ENCODE measurements at places on chromosomes 5 and 9.
A peak's percentile ranks its signal among the peaks of the same experiment; 100 is the strongest.

GRCh38 chr5:179270581-179271427 lies 74.5 kb downstream of the ADAMTS2 start:
- no peak for DNase-seq

DNA sequence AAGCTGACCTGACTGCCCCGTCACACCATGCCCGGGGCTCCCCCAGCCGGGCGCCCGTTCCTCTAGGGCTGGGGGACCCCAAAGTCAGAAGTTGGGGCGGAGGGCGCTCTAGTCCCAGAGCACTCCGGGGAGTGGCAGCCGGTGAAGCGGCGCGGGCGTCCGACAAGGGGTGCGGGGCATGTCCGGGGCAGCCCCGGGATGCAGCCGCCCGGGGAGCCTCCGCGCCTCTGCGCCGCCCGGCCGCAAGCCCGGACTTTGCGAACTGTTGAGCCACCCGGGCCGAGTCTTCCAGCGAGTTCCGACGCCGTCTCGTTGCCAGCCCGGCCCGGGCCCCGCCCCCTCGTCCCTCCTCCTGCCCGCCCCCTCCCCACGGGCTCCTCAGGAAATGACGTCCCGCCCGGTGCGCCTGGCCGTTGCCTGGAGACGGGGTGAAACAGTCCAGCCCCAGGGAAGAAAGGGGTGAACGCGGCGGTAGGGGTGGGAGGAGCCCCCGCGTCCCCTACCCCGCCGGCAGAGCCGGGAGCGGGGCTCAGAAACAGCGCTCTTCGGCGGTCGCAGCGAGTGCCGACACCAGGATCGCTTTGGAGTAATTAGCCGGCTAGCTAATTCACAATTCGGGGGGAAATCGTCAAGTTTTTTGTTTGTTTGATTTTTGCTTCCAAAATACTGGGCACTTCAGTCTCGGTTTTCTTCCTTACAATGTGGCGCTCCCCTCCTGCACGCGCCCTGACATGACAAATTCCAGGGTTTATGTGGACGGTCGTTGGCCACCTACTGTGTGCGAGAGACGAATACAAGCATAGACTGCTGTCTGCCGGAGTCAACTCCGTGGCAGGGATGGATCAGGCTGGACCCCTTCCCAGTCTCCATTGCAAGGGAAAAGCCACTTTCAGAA lies at the start of gene WHRN:
TSS of gene WHRN (minus strand) at position 287 of the 895 bp plus-strand sequence. CDS start 672 bp downstream, outside the sequence.
- DNase-seq: peak; percentile 85

GRCh38 chr5:131640043-131640856 lies 5.2 kb upstream of the RAPGEF6 start:
- DNase-seq: peak; percentile 54

- no peak for DNase-seq
These were observed 113.4 kb downstream of the NR3C1 start for GRCh38 chr5:143290125-143290524.

DNA sequence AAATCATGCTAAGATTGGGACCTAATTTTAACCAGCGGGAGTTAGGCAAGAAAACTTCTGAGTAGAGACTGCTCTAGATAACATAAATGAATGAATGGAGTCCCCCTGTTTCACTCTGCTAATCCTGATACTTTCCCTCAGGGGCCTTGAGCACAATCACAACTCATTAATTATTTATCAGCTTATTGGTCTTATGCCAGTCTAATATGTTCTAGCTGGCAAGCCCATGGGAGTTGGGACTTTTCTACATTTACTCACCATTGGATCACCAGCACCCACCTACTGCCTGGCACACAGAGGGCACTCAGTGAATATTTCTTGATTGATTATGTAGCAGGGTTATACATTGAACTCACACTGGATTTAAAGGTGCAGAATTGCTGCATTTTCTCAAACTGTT lies 13.5 kb upstream of the TMED7 start:
- no peak for DNase-seq

DNA sequence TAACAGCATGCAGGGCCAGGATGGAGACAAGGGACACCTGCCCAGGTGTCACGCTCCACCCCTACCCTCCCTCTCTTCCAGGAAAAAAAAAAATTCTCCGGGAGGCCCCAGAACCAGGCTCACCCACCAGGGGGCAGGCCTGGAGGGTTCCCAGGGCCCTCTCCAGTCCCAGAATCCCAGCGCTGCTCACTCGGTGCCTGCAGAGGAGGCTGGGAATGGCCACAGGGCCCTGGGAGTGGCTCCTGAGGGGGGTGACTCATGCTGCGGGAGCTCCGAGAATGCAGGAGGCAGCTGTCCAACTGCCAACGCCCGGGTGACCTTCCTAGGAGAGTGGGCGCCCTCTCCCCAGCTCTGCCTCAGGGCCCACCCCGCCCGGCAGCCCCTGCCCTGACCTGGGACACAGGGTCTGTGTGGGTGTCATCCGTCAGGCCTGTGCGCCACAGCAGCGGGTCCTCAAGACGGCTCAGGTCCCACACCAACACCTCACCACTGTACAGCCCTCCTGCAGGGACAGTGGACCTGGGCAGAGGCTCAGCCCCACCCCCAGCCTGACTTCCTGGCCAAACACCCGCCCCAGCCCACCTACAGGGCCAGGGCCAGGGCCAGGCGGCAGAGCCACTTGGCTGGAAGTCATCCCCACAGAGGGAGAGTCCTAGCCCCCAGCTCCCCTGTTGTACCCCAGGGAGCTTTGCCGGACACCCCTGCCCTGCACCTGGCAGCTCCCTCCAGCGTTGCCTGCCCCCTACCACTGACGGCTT lies 21.2 kb downstream of the DYNC2I2 start:
- no peak for DNase-seq

GRCh38 chr9:131603711-131604439 lies 58.6 kb downstream of the PRRT1B start:
- no peak for DNase-seq

- DNase-seq: no peak
These were observed 284.5 kb upstream of the VLDLR start for GRCh38 chr9:2337131-2337530.

- no peak for DNase-seq
These were observed 22.7 kb downstream of the SPDL1 start for GRCh38 chr5:169606279-169606678.

DNA sequence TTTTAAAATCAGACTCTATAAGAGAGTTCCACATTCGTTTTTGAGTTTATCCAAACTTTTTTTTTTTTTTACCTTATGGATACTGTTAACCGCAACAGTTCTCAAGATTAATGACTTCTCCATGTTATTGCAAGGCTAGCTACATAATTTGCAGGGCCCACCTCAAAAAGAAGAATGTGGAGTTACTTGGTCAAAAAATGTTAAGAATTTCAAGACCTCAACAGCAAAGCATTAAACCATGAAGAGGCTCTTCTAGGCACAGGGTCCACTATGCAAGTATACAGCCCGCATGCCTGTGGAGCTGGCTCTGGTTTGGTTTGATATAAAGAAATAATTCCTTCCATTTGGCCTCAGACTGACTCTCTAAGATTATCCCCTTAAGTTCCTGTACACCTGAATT lies 133.3 kb upstream of the TLX3 start:
- DNase-seq: no peak

GRCh38 chr9:104304925-104305324 lies 199.1 kb upstream of the OR13F1 start:
- no peak for DNase-seq

- DNase-seq: no peak
These were observed 12.4 kb downstream of the PTTG1 start for GRCh38 chr5:160434022-160434531.

DNA sequence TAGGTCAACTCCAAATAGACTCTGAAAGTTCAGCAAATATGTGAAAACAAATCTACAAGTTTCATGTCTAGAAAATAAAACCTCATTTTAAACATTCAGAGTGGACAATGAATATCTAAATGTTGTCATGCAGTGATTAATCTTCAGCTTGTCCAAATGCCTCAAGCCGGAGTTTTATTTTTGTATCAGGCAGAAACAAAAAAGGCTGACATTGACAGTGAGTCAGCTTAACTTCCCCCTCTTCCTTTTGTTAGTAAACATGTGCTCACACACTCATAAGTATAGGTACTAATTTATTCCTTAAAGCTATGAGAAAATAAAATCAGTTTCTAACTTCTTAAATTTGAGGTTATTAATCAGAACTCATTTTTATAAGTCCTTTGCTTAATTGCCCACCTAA lies 467.9 kb upstream of the DAB2 start:
- DNase-seq: no peak

DNA sequence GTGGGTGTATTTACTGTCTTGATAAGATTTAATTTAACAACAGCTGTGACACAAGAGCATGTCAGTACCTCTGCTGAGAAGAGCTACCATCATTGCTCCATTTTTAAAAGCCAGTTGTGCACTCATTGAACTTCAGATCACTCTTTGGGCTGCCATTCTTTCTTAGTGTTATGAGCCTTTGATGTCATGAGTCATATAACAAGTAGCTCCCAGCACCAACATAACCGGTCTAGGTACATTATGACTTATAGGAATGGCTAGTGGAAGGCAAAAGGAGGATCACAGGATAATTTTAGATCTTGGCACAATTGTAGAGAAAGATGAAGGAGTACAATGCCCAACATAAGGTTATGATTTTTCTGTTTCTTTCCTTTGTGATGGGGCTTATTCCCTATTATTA lies 170.8 kb upstream of the FBN2 start:
- DNase-seq: no peak

DNA sequence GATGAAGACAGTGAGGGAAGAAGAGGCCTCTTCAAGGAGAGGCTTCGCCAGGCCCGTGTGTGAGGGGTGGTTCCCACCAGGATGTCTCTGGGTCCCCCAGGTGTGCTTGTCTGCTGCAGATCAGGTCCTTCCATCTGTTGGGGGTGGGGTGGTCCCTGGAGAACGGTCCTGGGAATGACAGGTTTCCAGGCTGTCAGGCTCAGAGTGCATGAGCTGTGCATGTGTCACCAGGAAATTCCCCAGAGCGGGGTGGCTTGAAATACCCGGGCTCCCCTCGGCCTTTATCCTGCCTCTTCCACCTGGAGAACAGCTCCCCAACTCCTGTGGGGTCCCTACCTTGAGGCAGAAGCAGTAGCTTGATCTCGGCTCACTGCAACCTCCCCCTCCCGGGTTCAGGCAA lies 118.8 kb downstream of the GAPVD1 start:
- no peak for DNase-seq

DNA sequence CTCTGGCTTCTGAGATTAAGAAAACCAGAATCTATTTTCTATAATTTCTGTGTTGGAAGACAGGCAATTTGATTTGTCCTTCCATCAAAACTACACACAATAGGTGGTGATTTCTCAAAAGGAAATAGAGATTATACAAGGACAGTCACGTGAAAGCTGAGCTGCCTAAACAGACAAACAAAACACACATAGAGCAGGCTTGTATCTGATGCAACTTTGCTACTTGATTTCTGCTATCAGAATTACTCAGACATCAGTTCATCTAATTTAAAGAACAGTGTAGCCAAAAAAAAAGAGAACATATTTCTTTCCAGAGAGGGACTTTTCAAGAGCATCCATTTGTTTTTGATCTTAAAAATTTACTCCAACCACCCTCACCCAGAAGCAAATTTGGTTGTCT lies 2128.3 kb upstream of the C9orf72 start:
- DNase-seq: no peak

- no peak for DNase-seq
These were observed 849 bp upstream of the IFT74 start for GRCh38 chr9:26955222-26955903.

- no peak for DNase-seq
These were observed 32.0 kb upstream of the SPTLC1 start for GRCh38 chr9:92147030-92147851.

DNA sequence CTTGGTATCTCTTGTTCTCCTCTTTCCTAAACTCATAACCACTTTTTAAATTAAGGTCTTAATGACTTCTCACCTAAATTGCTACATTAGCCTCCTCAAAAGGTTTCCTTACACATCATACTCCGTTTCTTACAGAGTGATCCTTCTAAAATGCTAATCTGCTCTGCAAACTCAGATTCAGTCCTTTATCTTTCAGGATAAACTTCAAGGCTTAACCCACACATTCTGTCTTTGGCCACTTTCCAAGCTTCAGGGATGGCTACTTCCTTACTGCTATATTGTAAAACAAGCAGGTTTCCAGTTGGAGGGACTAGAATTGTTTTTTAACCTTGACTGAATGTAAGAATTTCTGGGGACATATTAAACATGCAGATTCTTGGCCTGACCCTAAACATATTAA lies 105.5 kb upstream of the CHD1 start:
- no peak for DNase-seq

DNA sequence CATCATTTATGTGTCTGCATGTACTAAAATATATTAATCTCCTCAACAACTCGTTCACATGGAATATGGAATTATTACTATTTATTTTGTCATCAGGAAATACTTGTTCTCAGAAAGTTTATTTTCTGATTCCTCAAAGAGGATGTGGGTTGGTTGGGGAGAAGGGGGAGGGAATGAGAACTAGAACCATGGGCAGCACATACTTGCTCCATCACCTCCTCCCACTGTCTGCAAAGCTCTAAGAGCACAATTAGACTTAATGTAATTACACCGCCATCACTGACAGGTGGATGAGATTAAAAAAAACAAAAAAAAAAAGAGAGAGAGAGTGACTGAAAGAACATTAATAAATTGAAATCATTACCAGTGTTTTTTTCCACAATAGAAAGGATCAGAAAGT lies 98.2 kb downstream of the OXCT1 start:
- DNase-seq: no peak

DNA sequence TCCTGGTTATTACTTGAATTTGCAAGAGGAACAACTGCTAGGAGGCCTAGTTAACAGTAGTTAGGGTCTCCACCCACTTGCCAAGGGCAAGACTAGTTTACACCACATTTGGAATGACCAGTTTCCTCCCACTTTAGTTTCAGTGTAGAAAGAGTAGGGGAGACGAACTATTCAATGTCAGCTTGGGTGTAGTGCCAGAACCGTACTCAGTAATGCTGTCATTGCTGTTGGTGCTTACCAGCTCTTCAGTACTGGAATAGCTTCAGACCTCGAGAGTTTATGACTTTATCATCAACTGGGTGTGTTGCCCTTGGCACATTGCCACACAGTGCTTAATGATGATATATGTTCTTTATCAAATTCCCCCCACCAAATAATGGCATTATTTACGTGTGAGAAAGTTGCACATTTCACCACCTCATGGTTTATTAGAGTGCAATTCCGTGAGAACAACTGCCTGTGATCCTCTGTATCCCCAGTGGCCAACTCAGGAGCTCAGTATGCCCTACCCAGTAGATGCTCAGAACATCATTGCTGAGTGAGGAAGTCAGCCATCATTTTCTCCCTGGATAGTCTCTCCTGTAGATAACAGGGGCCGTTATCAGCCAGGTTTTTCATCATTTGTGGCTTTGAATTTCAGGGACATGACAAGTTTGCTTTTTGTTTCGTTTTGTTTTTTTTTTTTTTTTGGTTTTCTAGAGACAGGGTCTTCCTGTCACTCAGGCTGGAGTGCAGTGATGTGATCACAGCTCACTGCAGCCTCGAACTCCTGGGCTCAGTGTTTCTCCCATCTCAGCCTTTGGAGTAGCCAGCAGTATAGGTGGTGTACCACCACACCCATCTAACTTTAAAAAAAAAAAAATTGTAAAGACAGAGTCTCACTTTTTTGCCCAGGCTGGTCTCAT lies 67.3 kb downstream of the DOCK8 start:
- no peak for DNase-seq
